ENCODE measurements at places on chromosomes 16 and 17.

DNA sequence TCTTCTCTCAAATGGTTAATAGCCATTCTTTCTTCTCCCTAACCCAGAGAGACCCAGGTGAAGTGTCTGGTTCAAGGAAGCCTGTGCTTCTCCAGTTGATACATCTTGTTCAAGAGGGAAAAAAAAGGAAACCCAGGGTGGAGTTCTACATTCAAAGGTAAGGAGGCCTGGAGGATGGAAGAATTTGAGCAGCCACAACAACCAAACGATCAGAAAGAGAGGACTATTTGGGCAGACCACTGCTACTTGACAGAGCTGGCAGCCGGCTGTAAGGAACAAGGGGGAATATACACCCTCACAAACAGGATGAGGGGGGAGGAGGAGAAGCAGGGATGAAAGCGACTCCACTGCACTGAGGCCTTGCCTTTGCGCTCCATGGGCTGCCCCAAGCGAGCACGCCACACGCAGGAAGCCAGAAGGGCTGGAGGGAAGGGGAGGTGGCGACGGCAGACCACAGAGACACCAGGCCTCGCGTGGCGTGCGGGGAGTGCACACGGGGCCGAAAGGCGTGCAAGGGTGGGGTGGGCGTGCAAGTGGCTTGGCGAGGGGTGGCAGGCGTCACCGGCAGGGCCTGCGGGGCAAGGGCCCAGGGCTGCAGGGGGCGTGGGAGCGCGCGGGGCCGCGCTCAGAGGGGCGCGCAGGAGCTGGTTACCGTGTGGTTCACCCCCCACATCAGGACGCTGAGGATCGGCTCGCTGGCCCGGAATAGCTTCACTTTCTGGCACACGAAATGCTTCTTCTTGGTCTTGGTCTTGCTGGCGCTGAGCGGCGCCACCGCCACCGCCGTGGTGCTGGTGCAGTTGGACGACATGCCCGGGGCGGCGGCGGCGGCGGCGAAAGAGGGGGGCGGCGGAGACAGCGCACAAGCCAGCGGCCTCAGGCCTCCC, 499 bp downstream of the PIP4K2B start:
- peak; percentile 54 for DNase-seq

GRCh38 chr16:49436181-49436580, 62.6 kb downstream of the C16orf78 start:
- DNase-seq = no peak

GRCh38 chr17:6903326-6903900, 71.9 kb upstream of the TEKT1 start:
- DNase-seq = no peak

GRCh38 chr17:44872131-44872768, 24.6 kb downstream of the HIGD1B start:
- no peak for DNase-seq

DNA sequence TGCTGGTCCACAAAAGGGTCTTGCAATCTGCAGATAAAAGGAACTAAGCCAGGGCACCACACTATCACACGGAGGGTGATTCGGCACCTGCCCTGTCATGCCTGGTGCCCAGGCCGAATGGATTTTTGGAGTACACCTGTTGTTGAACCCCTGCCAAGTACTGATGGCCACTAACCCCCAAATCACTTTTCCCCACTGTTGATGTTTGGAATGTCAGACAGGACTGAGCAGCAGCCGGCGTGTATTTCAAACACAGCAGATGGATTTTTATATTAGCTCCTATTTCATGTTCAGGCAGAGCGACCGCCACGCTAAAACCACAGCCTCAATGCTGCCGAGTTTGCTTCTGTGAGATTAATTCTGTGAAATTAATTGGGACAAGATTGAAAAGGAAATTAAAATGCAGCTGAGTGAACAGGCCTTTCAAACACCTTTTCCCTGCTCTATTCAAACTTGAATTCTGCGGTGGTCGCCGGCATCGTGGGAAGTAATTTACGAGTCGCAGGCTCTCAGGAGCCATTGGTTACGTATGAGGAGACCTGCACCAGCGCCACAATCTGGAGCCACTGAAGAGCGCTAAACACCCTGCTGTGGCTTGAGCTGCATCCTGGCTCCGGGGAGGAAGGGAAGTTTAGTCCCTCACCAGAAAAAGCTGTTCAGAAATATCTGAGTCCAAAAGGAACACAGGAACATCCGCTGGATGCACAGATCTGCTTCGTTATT, 48.5 kb downstream of the SNX11 start:
- DNase-seq = no peak

DNA sequence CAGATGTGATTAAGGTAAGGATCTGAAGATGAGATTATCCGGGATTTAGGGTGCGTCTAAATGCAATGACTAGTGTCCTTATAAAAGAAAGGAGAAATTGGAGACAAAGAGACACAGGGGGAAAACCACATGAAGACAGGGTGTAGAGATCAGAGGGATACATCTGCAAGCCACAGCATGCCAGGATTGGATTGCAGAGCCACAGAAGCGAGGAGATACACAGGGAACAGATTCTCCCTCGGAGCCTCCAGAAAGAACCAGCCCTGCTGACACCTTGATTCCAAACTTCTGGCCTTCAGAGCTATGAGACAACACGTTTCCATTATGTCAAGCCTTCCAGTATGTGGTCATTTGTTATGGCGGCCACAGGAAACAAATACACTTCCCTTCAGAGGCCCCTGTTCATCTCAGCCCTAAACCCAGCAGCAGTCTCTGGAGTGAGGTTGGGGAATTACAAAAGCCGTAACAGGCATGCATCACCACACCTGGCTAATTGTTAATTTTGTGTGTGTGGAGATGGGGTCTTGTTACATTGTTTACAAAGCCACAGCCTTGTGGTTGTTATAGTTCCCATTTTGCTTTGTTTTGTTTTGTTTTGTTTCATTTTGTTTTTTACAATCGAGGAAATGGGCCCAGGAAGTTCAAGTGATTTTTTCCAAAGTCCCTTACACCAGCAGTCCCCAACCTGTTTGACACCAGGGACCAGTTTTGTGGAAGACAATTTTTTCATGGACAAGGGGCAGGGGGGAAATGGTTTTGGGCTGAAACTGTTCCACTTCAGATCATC, 51.6 kb upstream of the LYRM9 start:
- no peak for DNase-seq

- peak; percentile 23 for DNase-seq
Measured at GRCh38 chr16:57667526-57668262, 412 bp upstream of the ADGRG3 start.

GRCh38 chr16:81528256-81528655, 83.6 kb downstream of the CMIP start:
- DNase-seq = no peak

Data from CD4-positive, alpha-beta T cell treated with Interleukin-21 for 1 hour (primary cell).